ENCODE measurements at places on chromosomes 11 and 22.
A peak's percentile ranks its signal among the peaks of the same experiment; 100 is the strongest.

GRCh38 chr11:27395556-27396258 lies 32.7 kb upstream of the CCDC34 start:
- DNase-seq = no peak

DNA sequence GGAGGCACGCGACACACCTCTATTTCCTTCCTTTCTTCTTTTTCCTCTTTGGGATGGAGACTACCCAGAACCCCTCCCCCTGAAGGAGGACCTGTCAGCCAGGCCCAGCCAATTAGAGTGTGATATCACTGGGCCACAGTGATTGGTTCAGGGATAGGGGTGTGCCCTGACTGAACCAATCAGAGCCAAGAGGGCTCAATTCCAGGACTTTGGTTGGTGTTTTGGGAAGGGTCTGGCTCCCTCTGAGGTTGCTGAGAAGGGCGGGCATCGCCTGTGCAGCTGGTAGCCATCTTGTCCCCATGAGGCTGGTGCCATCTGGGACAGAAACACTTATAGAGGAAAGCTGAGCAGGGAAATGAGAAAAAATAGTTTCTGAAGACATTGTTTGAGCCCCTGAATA lies 71.4 kb downstream of the CHST1 start:
- DNase-seq = no peak

DNA sequence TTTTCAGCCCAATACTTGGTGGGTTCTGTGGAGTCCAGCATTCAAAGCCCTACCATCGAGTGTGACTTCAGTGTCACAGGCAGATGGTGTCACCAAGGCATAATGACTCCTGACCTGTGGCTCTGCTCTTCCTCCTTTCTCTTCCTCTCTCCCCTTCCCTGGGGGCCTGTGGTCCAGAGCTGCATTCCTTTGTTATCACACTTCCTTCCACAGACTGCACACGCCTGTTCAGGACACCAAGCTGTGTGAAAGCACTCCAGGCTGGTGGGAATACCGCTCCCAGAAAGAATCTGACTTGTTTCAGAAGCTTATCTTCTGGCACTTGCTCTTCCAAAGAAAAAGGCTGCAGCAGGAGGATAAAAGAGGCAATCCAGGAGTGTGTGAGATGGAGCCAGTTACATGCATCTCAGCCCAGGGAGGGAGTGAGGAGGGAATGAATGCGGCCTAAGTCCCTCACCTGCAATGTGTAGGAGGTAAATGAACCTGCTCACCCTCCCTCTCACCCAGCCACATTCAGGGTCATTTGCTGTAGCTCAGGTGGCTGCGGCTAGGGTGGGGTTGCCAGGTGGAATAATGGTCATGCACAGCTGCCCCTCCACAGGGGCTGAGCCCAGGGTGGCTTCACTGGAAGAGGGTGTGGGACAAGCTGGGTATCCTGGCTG lies 79.3 kb downstream of the ADAMTS15 start:
- DNase-seq = no peak

DNA sequence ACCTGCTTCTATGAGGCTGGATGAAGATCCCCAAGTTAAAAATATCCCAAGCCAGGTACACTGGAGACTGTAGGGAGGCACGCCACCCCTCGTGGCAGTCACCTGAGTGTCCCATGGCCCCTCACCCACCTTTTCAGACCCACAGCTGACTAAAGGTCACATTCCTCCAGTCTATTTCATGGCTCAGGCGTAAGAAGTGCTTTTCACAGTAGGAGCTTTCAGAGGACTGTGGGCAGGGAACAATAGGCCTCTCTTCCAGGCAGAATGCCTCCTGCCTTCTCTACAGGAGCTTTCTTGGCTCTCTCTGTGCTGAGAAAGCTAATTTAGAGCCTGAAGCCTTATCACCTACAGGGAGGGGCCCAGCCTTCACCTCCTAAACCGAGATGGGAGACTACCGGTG lies 73.8 kb downstream of the C11orf58 start:
- no peak for DNase-seq

- no peak for DNase-seq
These were observed 9.2 kb upstream of the MTFP1 start for GRCh38 chr22:30416403-30416802.

DNA sequence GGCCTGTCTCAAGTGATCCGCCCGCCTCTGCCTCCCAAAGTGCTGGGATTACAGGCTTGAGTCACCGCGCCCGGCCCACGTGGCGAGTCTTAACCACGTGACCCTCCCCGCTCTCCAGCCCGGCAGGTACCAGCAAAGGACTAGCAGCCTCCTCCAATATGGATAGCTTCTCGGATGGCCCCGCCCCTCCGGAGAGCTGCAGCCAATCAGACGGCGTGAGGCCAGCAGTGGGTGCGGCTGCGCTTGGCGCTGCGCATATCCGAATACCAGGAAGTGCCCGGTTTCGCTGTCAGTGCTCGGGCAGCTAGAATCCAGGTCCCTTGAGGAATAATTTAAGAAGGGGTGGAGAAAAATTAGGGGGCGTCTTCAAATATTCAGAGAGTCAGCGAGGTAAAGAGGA lies 14.7 kb upstream of the PISD start:
- peak; percentile 92 for DNase-seq

DNA sequence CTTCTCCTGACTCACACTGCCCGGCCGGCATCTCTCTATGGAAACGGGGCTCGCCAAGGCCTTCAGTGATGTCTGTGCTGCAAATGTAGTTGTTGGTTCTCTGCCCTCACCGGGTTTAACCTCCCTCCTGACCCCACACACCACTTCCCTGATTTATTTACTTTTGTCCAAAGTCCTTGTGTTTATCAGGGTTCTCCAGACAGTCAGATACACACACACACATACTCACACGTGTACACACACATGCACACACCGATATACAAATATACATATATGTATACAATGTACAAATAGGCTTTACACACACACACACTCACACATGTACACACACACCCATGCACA lies 647.0 kb downstream of the BRD1 start:
- DNase-seq = no peak

DNA sequence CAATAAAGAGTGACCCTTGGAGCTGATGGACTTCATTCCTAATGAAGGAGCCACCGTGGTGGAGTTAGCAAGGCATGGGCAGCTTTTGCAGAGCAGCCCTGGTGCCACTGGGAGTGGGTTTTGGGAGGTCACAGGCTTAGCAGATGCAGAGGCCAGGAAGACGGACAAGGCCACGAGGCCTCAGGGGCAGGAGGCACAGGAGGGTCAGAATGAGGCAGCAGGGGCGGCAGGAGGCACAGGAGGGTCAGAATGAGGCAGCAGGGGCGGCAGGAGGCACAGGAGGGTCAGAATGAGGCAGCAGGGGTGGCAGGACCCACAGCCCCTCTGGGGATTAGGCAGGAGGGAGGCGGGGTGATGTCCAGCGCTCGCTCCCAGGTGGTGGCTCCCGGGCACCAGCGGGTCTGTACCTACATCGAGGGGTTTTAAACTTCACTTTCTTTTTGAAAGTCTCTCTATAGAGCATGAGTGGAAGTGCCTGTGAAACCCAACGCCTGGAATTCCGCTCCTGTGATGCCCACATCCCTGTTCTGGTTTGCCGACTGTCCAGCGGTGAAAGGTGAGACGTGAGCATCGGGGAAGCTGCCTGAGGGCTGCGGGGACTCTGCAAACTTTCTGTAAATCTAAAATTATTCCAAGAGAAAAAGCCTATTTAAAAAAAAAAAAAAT lies 521.6 kb downstream of the BRD1 start:
- DNase-seq = no peak

- no peak for DNase-seq
These were observed 206.3 kb downstream of the DDX10 start for GRCh38 chr11:108871152-108871551.

DNA sequence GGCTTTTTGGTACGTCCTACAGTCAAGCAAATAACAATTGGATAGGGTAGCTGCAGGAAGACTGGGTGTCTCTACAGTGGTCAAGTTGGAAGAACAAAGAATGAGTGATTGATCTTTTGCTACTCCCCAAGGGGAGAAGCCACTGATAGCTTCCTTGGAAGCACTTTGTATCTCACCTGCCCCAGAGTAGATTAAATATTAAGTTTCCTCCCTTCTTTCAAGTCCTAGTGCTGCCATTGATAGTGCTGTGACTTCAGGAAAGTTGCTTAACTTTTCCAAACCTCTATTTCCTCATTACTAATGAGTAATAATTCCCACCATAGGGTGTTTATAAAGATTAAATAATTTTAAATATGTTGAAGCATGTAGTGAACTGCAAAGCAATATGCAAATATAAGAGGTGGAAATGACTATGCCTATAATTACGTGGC lies 35.6 kb upstream of the EHF start:
- DNase-seq = no peak

- DNase-seq = no peak
These were observed 19.0 kb upstream of the LRRC32 start for GRCh38 chr11:76689313-76690260.

DNA sequence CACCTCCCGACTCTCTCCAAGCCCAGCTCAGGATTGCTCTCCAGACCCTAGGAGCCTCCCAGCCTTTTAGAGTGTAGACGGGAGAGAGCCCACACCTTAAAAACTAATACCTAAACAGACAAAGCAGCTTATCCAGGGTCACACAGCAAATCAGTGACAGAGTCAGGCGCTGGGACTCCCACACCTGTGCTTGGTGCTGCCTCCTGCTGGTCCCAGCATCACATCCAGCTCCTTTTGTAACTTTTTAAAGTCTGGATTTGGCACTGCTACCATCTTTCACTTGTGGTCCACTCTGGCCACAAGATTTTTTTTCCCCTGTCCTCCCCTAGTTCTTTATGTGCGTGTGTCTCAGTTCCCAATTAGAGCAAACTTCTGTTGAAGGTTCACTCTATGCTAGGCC lies 4.7 kb downstream of the ANO1 start:
- DNase-seq = no peak

DNA sequence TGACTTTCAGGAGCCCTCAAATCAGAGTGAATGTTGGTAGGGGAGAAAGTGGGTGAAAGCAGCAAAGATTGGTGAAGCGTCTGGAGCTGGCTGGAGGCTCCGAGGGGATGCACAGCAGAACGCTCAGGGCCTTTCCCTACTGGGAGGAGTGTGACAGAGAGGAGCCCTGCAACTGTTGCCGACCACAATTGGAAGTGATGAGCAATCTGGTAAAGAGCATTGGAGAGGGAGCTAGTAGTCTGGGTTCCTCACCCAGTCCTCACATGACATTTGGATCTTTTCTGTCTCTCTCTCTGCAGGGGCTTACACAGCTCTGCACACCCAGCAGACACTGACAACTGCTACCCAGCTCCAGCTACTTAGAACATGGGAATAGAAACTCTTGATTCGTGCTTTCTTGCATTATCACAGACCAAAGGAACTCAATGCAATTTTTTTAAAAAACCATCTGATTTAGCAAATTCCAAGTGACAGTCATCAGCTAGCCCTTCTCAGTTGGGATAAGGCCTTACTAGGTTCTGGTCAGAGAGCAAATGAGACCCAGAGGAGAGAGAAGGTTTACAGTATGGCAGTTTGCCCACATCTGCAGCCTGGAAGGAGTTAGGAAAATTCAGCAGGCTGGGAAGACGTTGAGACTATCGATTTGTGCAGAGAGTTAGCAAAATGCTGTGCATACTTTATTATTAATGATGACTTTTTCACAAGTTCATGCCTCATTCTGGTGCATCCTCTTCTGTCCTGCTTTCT lies 278.0 kb upstream of the PLET1 start:
- no peak for DNase-seq

- DNase-seq = no peak
These were observed 189.0 kb upstream of the SYT13 start for GRCh38 chr11:45475173-45475572.

GRCh38 chr11:12547953-12548650 lies 126.1 kb upstream of the TEAD1 start:
- DNase-seq = no peak

GRCh38 chr11:130550984-130551383 lies 102.5 kb downstream of the ADAMTS15 start:
- DNase-seq = no peak

DNA sequence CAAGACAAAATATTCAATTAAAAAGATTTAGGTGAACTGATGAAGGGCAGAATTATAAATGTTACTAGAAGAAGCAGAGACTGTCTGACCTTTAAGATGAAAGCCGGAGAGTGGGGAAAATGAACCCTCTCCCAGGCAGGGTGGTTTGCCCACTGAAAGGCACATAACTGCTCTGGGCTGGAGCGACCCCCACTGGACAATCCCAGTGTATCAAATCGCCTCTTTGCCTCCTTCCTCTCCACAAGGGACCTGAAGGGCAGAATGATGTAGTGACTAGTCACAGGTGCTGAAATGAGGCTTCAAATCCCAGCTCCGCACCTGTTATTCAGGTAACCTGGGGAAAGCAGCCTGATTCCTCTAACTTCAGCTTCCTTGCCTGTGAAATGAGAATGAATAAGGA lies 69.0 kb downstream of the EFCAB6 start:
- DNase-seq = no peak

DNA sequence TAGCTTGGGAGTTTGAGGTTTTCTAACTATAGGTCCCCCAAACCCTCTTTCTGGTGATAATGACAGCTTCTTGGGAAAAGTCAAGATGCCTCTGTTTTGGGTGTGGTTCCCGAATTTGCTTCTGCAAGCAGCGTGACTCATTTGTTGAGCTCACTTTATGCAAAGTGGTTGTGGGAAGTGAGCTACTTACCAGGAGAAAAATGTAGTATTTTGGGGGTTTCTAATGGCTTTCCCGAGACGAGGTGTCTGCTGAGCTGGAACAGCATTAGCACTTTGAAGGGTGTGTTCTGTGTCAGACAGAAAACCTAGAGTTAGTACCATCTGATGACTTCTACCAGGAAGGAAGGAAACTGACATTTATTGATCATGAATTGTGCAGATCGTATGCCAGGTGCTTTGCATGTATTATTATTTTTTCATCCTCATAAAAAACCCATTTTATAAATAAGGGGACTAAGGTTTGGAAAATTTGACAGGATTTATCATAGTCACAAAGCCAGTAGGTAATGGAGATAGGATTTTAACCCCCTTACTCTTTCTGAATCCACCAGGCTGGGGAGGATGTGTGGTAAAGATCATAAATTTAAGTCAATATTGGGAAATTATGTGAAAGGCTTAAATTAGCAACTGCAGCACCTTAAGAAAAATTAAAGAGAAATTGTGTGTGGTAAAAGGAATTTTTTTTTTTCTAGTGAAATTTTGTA lies 108.8 kb upstream of the CD44 start:
- no peak for DNase-seq

DNA sequence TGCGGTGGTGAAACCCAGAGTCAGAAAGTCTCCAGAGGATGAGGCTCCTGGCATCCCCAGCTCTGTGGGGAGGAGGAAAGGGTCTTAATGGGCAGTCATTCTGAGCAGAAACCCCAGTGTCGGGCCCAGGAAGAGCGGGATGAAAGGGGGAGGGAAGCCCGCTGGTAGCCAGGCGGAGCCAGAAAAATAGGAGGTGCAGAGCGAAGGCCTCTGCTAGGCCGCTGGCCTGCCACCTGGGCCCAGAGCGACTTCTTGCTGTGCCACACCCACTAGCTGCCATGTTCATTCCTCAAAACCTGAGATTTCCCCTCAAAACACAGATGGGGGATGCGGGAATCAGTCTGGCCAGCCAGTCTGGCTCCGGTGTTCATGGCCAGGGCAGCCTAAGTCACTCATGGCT lies 650 bp upstream of the POU2AF3 start:
- no peak for DNase-seq

GRCh38 chr11:8612522-8612921 lies 18.5 kb upstream of the STK33 start:
- DNase-seq = no peak

- DNase-seq = no peak
These were observed 406.7 kb downstream of the LUZP2 start for GRCh38 chr11:24903555-24903954.

GRCh38 chr11:72222106-72222891 lies 2.3 kb upstream of the INPPL1 start:
- no peak for DNase-seq

GRCh38 chr11:130455483-130456127 lies 7.2 kb downstream of the ADAMTS15 start:
- DNase-seq = no peak

GRCh38 chr22:19109198-19110063 lies 12.8 kb downstream of the DGCR2 start:
- DNase-seq = no peak

Measured in stimulated activated CD4-positive, alpha-beta T cell treated with anti-CD3 and anti-CD28 coated beads, Interleukin-1b, Interleukin-23, amount 100 ng/mL, for 24 hours (primary cell).